Cardiac ventricle fibroblast (primary cell): ENCODE measurements at places on chromosomes 12 and 14. TPM values are rescaled to one million over a fixed set of nuclear protein-coding genes. Genes with fewer than 3 reads are reported as not detected.

Gene GPR132
- not detected in 2 replicates for total RNA-seq

Gene OR4K14
- not detected in 2 replicates for total RNA-seq

Gene SCNN1A
- 1.9 and 7.8 TPM in 2 replicates for total RNA-seq

Gene C12orf50
- not detected in 2 replicates for total RNA-seq

Gene INHBE
- not detected in 2 replicates for total RNA-seq

Gene ASCL4
- total RNA-seq, result not detected in 2 replicates

Gene SERPINA5
- total RNA-seq, result 0.19 and 0.44 TPM in 2 replicates

Gene WNT5B
- 13.4 and 14.0 TPM in 2 replicates for total RNA-seq

Gene PZP
- not detected in 2 replicates for total RNA-seq

Gene KCNC2
- total RNA-seq, result not detected in 2 replicates

Gene TAS2R13
- total RNA-seq, result 0.15 and 0.37 TPM in 2 replicates

Gene KERA
- total RNA-seq, result 0.20 TPM in 1 of 2 replicates, not detected in the other

Gene ALX1
- total RNA-seq, result 0.54 and 0.69 TPM in 2 replicates

Gene MYL2
- total RNA-seq, result not detected in 2 replicates

Gene MGP
- 4,519 and 5,324 TPM in 2 replicates for total RNA-seq

Gene RFX4
- total RNA-seq, result not detected in 2 replicates
